ENCODE measurements at places on chromosomes 2 and 18.

- DNase-seq = no peak
Observed at GRCh38 chr2:48282161-48282680, 247.7 kb upstream of the STON1 start.

DNA sequence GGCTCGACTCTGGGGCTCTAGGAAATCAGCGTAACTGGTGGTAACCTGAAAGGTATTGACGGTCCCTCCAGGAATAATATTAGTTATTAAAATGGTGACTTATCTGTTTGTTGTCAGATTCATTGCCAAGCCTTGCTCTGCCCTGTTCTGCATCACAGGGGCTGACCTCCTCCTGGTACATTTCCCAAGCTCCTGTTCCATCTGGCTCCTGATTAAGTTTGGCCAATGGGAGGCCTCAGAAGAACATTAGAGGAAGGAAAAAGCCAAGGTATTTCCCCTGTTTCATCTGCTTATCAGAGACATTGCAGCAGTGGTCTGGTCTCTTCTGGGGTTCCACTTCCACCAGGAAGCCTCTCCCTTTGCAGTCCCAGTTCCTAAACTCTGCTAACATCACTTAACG is 527.0 kb downstream of the TNS1 start:
- DNase-seq = no peak

DNA sequence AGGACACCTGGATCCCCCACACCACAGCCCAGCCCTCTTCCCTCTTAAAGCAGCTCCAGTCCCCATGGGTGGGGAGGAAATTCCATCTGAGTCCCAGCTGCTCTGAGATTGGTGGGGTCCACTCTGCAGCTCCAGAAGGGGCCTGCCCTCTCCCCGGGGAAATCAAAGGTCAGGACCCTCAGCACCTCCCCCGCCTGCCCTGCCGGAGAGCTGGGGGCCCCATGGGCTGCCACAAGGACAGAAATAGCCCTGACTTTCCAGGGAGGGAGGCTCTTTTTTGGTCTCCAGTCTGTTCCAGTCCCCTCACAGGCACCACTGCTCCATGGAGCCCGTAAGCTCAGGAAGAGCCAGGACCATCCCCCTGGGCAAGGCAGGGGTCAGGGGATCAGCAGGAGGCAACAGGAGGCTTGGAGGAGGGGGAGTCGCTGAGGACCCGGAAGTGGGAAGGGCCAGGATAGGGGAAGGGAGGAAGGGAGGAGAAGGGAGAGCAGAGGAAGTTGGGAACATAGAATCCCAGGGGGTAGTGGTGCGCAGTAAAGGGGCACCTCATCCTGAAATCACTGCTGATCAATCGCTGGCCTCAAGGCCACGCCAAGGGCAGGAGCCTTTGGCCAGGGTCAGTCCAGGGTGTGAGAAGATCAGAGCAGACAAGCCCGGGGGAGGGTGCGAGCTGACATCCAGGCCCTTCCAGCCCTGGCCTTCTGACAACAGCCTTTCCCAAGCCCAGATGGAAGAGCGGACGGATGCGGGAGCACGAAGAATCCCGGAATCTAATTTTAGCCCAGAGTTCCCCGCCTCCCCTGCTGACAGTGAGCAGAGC is 7.6 kb downstream of the ADRA2B start:
- DNase-seq = no peak

DNA sequence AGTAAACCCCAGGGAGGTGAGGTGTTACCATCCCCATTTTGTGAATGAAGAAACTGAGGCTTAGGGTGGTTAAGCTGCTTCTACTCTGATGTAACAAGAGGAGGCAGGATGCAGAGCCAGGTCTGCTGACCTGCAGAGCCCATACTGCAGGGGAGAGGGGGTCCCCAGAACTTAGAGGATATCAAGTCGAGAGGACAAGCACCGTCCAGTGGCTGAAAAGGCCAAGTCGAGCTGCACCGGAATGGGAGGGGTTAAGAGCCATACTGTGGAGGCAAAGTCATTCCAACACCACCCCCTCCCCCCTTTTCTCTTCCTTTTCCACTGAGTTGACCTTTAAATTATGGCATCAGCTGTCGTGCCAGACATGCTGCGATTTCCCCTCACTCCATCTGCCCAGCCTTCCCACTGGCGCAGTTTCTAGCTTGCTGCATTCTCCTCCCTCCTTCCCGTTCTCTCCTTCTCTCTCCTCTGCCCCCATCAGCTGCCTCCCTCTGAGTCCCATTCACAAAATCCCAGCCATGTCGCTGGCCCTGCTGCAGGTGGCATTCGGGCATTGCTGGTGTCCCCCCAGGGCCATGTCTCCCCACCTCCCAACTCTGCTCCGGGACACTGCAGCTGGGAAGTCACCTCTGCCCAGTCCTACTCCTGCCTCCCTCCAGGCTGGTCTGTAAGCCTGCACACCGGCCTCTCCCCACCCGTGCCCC is 346.9 kb downstream of the DYSF start:
- no peak for DNase-seq

DNA sequence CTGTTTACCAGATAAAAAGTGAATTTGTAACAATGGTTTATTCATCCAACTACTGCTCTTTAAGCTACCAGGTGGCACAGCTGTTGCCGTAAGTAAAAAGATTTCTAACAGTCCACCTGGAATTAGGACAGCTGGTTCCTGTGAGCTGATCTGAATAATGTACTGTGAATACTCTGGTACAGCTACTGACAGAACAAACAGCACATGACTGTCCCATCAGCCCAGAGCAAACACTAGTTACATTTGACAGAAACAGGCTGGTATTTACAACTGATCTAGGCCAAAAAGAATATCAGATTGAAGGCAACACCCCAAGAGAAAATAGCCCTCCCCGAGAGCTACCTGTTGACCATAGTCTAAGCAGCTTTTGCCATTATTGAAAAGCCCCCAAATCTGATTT is 840.4 kb downstream of the CPS1 start:
- DNase-seq = no peak

DNA sequence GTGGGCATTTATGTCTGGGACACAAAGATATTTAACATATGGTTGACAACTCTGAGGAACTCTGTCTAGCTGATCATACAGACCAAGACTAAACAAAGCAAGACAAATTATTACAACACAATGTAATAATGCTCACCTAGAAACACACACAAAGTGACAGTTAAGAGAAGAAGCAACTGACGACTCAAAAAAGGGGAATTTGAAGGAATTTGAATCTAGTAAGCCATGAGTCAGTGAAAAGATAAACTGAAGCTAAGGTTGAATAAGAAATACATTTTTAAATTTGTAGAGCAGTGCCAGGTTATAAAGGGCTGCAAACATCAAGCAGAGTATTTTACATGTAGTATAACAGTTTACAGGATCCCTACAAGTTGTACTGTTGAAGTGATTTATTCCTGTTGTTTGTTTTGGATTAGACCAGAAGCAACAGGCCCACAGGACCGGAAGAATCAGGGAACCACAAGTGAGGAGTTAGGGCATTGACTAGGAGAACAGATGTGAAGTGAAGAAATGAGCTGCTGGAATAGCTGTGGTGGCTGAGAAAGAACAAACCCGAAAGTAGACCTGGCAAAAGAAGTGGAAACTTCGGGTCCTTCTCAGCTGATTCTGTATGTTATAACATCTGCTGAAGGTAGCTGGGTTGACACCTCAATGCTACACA is 35.6 kb downstream of the IFIH1 start:
- no peak for DNase-seq

DNA sequence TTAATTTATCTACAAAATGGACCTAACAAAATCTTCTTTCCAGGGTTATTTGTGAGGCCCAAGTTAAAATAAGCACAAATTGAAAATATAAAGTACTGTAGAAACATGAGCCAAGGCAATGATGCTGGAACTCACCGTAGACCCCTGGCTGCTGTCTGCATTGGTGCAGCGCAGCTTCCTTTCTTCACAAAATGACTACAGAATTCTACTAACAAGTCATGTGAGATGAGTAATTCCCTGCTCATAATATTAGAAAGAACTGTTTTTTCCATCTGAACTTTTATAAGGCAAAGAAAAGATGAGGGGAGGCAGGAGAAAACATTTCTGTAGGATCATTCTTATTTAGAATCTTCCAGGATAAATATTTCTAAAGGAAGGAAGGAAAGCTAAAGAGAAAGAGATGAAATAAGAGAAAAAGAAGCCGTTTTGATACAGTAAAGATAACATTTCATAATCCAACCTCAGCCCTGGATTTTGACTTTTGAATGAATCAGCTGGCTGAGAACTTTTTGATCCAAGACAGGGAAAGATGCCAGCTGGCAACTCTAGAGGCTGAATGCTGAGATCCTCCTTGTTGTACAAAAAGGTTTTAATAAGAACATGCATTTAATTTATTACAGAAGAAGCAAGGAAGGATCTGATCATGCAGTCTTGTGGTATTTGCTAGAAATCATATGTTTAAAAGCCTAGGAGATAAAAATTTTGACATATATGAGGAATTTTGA is 183.9 kb upstream of the KLHL14 start:
- DNase-seq = no peak

GRCh38 chr2:20231598-20232026 is 6.7 kb upstream of the SDC1 start:
- DNase-seq = no peak

- no peak for DNase-seq
Observed at GRCh38 chr2:188570370-188570769, 278.7 kb downstream of the GULP1 start.

GRCh38 chr2:159187106-159187505 is 99.4 kb downstream of the WDSUB1 start:
- DNase-seq = no peak

All from stimulated activated CD8-positive, alpha-beta memory T cell treated with anti-CD3 and anti-CD28 coated beads, Interleukin-4, amount 100 ng/mL, for 24 hours (primary cell).